Activated T-cell treated with anti-CD3 and anti-CD28 coated beads, Interleukin-2, amount 50 U/mL, for 72 hours (primary cell): ENCODE measurements at places on chromosomes 4 and X.

DNA sequence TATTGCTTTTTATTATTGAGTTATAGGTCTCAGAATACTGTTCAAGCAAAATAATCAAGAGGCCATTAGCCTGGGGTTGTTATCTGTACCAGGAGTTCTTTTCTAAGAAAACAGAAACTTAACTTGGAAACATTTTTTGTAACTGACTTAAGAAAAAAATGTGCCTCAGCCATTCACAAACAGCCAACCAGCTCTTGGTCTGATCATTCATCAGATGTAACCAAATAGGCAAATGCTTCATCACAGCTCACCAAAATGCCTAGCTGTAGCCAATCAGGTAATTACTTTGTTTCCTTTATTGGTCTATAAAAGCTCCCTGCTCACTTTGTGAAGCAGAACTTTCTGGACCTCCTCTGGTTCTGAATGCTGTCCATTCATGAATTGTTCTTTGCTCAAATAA is 387.7 kb downstream of the FAT4 start:
- no peak for DNase-seq

DNA sequence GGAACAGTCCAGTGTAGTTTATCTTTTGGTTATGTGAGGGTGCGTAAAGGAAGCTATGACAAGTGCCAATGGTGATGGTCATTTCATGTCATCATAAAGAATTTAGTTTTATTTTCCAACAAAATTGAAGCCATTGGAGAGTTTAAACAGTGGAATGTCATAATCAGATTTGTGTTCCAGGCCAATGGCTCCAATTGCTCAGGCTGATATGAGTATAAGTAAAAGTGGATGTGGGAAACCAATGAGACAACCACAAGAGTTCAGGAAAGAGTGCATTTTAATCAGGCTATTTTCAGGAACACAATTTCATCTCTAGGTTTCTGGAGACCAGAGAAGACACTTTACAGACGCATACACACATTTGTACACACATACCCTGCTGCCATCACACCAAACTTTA is 20.7 kb downstream of the SPANXC start:
- no peak for DNase-seq

DNA sequence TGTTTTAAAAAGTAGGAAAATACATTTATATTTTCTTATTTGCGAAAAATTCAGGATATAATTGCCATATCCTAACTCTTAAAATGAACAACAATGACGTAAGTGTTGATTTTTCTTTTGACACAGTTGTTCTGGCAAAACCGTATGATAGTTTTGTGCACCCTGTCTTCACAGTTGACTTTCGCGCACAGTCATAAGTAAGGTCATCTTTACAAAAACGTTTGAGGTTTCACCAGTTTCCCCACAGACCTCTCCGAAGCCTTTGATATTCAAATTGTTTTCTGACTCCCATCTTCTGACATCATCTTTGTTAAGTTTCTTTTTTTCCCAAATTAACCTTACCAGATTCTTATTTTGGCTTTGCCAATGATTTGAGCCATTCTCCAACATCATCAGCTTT is 48.1 kb upstream of the ATXN3L start:
- DNase-seq, result no peak

- no peak for DNase-seq
These were observed 314.2 kb upstream of the IGFBP7 start for GRCh38 chr4:57424232-57424897.

- DNase-seq, result no peak
These were observed 481.6 kb upstream of the FSTL5 start for GRCh38 chr4:162645381-162645780.

DNA sequence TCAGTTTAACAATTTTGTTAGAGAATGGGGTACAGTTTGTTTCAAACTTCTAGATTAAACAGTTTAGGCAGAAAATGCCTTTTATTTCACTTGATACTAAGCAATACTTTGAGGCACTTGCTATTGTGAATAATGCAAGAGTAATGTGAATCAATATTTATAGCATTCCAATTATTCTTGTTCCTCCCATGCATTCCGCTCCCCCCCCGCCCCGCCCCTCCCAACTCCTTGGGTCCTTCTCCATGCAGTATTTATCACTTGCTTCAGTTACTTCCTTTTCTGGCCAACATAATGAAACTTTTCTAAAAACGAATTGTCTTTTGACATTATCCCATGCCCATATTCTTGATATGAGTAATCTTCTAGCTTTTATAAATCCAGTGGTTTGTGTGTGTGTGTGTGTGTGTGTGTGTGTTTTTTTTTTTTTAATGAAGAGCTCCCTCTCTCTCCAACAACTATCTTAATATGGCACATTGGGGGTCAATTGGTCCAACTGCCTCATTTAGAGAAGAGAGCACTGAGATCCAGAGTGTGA is 1.6 kb downstream of the BANK1 start:
- DNase-seq, result no peak

- DNase-seq, result peak; percentile 67
These were observed 28.2 kb upstream of the HUWE1 start for GRCh38 chrX:53714580-53715345.

- DNase-seq, result no peak
These were observed 248.9 kb upstream of the UGT8 start for GRCh38 chr4:114349543-114350175.

- DNase-seq, result no peak
These were observed 69.3 kb upstream of the FAM241A start for GRCh38 chr4:112075906-112076305.

- DNase-seq, result no peak
These were observed 64.6 kb upstream of the MTM1 start for GRCh38 chrX:150503898-150504219.

DNA sequence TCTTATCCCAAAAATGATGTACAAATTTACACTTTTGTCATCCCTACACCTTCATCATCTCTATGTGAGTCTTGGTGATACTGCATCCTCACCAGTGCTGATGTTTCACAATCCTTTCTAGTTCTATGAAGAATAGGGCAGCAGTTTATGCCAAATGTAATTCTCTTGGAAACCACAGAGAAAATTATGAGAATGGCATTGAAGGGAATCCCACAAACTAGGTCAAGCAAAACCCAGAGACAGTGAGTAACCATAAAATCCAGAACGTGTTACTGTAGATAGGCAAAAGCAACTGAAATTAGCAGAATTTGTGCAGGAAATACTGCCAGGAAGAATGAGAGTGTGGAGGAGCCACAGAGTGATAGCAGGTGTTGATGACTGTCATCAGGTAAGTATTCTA is 24.5 kb downstream of the IL15 start:
- no peak for DNase-seq

- no peak for DNase-seq
These were observed 597.2 kb downstream of the GALNTL6 start for GRCh38 chr4:172410363-172410762.

DNA sequence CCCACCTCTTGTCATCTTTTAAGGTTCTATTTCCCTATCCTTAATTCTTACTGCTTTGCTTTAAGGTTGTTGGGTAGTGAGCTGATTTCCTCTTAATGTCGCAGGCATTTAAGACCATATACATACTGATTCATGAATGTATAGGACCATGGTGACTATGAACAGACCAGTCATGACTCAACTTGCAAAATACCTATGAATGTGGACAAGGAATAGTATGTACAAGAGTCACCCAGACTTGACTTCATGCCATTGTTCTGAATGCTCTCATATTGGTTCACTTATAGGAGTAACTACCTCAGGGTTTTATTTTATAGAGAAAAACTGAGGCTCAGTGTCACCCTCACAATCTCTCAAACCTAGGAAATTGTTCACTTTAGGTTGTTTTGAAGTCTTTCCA is 44.3 kb downstream of the CCNG2 start:
- no peak for DNase-seq

DNA sequence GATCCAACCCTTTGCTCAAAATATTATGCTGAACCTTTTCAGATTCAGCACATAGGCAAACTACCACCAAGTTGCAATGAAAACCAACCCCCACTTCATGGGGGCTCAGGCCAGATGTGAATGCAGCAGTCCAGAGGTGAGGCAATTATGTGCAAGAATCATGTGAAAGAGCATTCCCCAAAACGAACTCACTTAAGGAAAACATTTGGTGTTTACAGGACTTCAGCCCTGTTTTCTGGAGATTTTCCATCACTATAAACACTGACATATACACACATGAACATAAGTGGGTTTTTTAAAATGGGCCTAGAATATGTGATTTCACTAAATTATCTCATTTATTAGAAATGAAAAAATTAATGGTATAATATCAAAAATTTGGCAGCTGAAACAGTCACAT is 31.5 kb downstream of the BMP3 start:
- DNase-seq, result no peak

- DNase-seq, result no peak
These were observed 145.9 kb upstream of the NOCT start for GRCh38 chr4:138869631-138870030.

- no peak for DNase-seq
These were observed 61.6 kb upstream of the CD99 start for GRCh38 chrX:2629316-2630007.

GRCh38 chr4:168269896-168270295 is 48.7 kb downstream of the DDX60 start:
- no peak for DNase-seq

DNA sequence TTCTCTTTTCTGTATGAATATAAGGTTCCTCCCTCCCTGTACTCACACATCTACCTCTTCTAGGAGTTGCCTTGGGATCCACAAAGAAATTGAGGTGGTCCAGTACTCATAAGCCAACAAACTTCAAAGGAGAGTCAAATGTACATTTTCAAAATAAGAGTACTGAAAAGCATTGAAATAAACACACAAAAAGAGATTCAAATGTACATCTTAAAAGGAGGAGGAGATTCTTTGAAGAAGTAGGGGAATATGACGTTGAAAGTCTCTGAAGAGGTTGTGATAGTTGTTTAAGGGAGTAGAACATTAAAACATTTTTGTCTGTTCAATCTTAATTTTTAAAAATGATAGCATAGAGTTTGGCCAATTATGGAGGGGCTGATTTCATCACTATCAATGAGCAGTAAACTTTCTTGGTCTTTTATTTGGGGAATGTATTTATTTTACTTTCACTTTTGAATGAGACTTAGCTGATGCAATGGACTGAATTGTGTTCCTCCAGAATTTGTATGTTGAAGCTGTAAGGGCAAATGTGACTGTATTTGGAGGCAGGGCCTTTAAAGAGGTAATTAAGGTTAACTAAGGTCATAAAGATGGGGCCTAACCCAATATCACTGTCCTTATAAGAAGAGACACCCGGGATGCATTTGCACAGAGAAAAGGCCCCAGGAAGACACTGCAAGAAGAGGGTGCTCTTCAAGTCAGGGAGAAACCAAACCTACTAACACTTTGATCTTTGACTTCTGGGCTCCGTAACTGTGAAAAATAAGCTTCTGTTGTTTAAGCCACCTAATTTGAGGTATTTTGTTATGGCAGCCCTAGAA is 226.3 kb upstream of the PGRMC2 start:
- peak; percentile 4 for DNase-seq

GRCh38 chr4:98248934-98249333 is 12.2 kb upstream of the RAP1GDS1 start:
- DNase-seq, result no peak

DNA sequence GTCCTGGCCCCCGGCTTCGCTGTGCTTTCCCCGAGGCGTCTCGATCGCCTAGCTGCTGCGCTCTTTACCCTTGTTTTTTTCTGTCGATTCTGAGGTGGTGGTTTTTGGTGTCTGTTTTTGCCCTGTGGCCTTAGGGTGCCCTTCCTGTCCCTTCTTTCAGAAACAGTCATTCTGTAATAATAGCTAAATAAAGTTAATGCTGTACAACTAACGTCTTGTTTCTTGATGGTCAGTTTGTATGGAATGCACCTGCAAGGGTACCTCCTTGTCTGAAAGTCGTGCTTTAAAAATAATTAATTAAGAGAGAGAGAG is 686 bp downstream of the FIP1L1 start:
- DNase-seq, result no peak

- no peak for DNase-seq
These were observed 2.9 kb downstream of the CLOCK start for GRCh38 chr4:55543858-55544257.

DNA sequence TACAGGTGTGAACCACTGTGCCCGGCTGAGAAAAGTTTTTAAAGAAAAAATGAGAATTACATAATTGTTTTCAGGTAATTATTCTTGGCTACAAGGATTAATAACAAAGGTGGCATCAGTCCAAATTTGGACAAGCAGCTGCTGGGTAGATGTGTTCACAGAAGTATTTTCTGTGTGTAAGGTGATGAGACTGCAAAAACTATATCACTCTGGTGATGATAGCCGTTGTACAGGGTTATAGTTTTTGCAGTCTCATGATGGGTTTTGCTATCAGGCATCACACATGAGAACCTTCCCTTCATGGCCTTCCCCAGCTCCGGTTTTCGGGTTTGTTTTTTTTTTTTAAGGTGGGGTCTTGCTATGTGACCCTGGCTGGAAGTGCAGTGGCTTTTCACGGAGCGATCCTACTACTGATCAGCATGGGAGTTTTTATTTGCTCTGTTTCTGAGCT is 5.1 kb upstream of the SLC10A3 start:
- no peak for DNase-seq
